T follicular helper cell (primary cell): ENCODE measurements at places on chromosomes 5 and 9.

DNA sequence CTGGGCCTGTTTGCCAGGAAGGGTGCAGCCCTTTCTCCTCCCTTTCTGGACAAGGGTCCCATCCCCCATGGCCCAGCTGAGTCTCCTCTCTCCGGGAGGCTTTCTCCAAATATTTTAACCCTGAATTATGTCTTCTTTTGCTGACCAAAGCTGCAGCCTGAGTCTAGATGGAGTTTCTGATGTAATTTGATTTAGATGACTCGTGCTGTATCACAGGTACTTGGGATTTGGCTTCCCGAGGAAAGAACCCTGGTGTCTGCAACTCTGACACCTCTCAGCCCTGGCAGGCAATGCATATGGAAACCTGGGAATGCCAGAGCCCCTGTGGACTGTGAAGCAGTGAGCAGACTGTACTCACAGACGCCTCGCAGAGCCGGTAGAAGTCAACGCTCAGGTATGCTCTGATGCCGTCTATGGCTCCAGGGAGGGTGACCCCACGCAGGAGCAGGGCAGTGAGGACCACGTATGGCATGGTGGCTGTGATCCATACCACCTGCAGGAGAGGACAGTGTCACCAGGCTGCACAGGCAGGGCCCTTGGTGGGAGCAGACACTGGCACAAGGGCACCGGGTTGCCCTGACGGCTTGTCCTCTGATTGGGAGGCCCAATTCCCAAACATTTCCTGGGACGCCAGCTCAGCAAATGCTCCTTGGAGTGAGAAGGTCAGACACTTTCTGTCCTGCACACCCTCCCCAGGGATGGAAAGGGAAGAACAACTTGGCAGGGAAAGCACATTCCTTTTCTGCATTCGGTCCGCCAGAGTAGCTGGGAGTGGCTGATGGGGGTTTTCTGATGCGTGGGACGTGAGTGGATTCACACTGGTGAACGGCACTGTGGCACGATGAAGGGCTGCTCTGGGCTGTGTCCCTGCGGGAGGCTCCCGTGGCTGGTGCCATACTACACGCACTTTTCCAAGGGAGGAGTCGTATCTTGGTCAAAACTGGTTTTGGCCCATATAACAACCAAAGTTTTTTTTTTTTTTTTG is 24.7 kb downstream of the SLC6A3 start:
- DNase-seq: no peak

DNA sequence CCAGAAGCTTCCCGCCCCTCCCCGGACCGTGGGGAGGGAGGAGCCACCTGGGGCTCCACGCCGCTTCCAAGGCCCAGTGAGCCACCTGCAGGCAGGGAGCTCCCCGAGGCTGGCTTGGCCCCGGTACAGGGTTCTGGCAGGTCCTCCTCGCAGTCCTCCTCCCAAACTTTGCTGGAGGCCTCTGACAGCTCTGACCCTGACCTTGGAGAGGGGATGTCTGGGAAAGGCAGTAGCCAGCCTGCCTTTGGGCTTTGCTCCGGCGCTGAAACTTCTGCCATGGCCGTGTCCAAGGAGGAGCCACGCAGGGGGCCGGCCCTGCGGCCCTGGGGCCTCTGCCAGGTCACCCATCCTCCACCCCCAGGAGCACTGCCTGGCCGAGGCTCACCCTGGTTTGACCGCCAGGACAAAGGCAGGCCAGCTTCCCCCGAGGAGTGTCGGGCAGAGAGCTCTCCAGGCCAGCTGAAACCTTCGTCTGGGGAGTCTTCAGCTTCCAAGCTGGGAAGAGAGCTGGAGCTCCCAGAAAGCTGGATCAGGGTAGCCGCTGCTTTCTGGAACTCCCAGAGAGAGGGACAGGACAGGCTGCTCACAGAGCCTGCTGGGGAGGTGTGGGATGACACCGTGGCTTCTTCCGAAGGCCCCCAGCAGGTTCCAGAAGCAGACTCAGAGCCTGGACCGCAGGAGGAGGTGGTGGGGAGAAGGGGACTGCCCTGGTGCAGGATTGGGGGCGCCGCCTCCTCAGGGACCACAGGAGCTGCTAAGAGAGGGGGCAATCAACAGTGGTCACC is 9.0 kb upstream of the QSOX2 start:
- DNase-seq: no peak

GRCh38 chr5:154480847-154481246 is 2.8 kb upstream of the HAND1 start:
- no peak for DNase-seq

- no peak for DNase-seq
Measured at GRCh38 chr5:81290146-81290545, 11.2 kb upstream of the ZCCHC9 start.

DNA sequence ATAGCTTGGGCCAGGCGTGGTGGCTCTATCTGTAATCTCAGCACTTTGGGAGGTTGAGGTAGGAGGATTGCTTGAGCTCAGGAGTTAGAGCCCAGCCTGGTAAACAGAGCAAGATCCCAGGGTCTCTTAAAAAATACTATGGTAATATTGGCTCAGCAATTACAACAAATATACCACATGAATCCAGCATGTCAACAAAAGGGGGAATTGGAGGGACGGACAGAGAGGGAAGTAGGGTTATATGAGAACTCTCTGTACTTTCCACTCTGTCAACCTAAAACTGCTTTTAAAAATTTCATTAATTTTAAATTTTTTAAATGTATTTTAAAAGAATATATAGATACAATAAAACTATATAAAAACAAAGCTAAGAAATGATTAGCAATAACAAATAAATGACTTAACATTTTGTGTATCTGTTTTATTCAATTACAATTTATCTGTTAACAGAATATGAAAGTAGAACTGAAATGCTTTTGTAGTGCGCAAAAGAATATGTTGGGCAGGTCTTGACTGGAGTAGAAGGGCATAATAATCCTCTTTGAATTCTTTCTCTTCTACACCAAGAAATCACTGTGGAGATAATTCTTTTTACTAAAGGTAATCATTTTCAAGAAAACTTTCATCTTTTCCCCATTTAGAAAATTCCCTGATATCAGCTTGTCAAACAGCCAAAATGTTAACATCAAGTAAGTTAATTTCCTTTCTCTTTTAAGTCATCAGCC is 12.9 kb upstream of the CDC42SE2 start:
- DNase-seq: no peak

- no peak for DNase-seq
Measured at GRCh38 chr9:100492952-100493351, 20.0 kb downstream of the TMEFF1 start.

DNA sequence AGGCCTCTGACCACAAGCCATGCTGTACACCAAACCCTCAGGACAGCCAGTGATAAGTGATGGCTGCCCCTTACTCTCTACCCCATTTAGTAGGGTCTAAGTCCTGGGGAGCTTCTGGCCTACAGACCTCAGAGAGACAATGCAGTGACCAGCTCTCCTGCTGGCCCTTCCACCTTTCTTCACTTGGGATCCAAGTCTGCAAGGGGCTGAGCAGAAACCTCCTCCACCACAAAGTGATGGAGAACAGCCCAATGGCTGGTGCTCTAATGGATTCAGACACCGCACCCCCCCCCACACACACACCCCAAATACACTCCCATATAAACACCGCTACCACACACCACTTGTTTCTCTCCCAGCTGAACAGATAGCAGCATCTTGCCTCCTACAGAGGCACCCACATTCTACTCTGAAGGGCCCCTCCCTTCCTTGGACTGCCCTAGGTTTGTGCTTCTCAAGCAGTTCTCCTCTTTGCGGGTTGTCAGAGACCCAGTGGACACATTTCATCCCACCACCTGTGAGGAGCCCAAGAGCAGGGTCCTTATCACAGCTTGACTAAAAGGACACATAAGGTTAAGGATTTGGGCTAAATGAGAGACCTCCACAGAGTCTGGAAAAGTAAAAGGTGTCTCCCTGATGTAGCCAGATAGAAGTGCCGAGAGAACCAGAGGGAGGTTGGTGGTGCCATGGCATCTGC is 1.3 kb upstream of the PDLIM4 start:
- no peak for DNase-seq

DNA sequence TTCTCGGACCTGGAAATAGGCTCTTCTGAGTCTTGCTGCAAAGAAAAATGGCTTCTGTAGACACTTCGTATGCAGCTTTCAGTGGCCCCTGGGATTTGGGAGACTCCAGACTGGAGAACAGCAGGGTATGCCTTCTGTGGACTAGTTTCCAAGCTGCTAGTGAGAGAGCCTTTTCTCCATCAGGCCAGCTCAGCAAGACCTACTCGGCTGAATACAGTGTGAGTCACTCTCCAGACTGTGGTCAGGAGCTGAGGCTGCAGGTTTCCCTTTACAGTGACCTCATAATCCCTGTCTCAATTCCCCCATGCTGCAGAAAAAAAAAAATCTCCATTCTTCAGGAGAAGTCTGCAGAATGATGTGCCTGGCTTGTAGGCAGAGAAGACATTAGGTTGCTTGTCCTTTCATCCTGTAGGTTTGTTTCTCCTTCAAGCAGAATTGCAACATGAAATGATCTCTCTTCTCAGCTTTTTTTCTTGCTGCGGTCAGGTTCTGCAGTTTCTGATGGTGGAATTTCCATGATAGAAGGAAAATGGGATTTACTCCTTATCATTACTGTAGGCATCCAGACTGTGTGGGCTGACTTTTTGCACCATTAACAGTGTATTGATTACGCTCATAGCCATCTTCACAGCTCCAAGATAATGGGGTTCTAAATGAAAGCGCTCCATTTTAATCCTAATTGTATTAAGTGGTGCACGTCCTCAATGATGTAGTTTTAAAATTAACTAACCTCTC is 78.3 kb upstream of the TNFSF8 start:
- no peak for DNase-seq

GRCh38 chr5:14809369-14810155 is 62.0 kb downstream of the ANKH start:
- peak; percentile 47 for DNase-seq

DNA sequence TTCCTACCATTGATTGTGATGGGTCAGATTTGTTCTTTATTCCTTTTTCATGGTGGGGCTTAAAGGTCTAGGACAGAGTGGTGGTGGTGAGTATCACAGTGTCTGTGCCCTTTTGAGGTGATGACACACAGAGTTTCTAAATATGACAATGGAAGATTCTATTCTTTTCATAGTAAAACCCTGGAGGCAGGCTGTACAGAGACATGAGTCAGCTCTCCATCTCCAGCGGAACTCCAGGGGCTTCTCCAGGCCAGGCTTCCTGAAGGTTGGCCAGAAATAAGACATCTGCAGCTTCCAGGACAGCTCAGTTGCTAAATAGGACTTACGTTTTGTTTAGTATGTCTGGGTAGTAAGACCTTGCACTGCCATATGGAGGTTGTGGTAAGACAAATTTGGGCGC is 229.5 kb downstream of the CD180 start:
- DNase-seq: no peak

DNA sequence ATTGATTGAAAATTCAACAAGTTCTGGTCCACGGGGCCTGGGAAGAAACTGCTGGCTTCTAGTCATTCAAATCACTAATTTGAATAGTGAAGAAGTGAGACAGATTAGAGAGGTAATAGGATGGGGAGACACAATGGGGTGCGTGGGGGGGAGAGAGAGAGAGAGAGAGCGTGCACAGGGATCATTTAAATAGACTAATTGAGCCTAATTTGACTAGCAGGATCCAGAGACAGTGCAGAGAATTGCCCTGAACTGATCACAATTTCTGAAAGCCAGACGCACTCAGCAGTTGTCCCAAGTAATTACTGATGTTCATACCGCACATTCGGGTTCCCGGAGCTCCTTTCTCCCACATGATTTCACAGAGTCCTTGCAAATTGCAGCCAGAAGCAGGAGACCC is 50.3 kb upstream of the C5orf58 start:
- DNase-seq: no peak

DNA sequence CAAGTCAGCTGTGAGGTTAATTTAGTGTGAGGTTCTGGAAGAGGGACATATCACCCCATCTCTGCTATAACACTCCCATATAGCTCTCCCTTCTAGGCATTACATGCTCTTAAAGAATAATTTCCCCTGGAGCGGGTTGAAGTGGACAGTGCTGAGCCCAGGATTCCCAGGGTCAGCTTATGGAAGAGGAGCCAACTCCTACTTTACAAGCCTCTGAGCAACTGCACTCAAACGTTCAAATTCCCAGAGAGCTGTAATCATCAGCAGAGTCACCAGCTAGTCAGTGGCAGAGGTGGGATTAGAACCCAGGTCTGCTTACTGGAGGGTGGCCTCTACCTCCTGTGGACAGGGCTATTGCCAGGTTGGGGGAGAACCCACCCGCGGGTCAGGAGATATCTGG is 1.4 kb downstream of the NEURL1B start:
- no peak for DNase-seq

GRCh38 chr5:64971513-64971912 is 202.8 kb downstream of the CWC27 start:
- no peak for DNase-seq

DNA sequence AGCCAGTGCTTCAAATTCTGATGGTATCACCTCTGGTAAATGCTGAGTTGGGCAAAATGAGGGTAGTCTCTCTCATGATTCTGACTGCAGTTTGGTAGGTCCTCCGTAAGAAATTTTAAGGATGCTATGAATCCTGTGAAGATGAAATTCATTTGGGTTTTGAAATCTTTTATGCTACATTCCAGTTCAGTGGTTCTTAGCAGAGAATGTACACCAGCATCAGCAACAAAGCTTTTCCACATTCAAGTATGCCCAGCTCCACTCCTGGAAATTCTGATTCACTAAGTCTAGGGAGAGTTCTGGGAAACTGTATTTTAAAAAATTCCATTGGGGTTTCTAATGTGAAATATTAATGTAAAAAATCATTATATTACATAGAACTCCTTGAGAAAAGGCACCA is 33.6 kb upstream of the ACOT12 start:
- DNase-seq: no peak

DNA sequence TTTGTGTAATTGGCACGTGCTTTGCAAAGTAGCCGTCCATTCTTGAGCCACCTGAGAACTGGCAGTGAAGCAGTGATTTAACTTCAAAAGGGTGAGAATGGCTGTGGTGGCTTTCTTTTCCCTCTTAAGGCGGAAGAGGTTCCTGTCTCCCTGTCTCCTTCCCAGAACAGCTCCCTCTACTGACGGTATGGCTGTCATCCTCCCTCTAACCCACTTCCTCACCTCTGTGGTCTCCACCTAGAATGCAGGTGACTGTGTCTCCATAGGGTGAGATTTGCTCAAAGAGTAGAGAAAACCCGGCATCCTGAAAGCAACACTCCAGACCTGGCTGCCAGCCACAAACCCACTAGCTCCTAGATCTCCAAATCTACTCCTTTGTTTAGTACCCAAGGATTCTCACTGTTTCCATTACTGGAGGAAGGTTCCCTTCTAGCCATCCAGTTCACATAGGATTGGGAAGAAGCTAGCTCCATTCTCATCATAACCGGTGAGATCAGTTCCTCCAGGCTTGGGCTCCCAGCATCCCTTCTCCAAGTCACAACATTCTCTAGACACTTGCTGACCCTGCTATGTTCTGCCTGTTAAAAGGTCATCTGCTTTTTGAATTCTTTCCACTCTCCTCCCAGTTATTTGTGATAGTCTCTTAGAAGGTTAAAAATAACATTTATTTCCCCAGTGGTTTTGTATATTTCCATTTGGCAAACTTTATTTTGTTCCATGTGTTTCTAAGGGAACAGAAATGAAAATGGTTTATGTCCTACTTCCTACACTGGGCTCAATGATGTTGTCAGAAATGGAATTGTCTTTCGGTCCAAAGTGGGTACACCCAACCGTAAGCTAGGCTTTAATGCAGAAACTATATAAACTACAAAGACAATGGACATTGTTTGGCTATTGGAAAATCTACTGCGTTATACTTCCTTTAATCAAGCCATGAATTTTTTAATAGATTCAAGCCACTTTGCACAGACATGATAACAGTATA is 269.4 kb downstream of the CWC27 start:
- DNase-seq: no peak
